ENCODE measurements at places on chromosomes 12 and 14.

DNA sequence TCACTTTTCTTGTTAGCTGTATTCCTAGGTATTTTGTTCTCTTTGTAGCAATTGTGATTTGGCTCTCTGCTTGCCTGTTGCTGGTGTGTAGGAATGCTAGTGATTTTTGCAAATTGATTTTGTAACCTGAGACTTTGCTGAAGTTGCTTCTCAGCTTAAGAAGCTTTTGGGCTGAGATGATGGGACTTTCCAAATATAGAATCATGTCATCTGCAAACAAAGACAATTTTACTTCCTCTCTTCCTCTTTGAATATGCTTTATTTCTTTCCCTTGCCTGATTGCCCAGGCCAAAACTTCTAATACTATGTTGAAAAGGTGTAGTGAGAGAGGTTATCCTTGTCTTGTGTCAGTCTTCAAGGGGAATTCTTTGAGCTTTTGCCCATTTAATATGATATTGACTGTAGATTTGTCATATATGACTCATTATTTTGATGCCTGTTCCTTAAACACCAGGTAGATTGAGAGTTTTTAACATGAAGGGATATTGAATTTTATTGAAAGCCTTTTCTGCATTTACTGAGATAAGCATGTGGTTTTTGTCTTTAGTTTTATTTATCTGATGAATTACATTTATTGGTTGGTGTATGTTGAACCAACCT lies 26.7 kb downstream of the CLECL1 start:
- DNase-seq: no peak

- no peak for DNase-seq
Measured at GRCh38 chr12:5464096-5464495, 32.2 kb downstream of the NTF3 start.

GRCh38 chr12:53989227-53990113 lies 4.5 kb downstream of the HOXC10 start:
- DNase-seq: peak; percentile 63

GRCh38 chr12:47835831-47836155 lies 16.1 kb upstream of the HDAC7 start:
- DNase-seq: no peak

GRCh38 chr12:79186506-79186905 lies 321.9 kb downstream of the SYT1 start:
- no peak for DNase-seq

DNA sequence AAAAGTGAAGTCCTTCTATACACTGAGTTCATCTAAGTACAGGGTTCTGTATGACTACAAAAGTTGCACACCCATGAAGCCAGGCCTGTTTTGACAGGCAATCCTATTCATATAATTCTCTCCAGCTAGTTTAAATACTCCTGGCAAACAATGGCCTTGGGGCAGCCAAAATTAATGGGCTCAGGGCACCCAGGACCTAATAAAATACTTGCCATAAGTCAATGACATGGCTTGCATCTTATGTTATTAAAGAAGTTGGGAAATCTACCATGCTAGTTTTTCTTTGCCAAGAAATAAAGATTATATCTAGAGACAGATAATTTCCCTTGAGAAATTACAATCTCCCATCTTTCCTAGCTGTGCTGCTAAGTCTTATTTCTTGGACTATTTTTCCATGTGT lies 11.1 kb upstream of the TMTC1 start:
- DNase-seq: no peak

DNA sequence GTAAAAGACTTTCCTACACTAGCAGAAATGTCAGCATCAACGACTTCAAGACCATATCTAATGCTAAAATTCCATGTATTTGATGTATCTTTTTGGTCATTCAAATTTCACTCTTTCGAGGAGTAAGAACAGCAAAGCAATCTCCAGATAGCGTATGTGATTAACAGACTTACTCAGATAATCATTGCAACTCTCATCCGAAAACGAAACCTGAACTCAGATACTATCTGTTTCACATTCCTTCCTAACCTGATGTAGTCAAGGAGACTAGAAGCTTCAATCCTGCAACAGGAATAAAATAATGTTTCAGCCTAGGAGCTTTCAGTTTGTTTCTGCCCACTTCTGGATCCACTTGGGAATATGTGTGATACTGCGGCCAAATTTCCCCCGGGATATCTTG lies 286.3 kb downstream of the NUAK1 start:
- no peak for DNase-seq

DNA sequence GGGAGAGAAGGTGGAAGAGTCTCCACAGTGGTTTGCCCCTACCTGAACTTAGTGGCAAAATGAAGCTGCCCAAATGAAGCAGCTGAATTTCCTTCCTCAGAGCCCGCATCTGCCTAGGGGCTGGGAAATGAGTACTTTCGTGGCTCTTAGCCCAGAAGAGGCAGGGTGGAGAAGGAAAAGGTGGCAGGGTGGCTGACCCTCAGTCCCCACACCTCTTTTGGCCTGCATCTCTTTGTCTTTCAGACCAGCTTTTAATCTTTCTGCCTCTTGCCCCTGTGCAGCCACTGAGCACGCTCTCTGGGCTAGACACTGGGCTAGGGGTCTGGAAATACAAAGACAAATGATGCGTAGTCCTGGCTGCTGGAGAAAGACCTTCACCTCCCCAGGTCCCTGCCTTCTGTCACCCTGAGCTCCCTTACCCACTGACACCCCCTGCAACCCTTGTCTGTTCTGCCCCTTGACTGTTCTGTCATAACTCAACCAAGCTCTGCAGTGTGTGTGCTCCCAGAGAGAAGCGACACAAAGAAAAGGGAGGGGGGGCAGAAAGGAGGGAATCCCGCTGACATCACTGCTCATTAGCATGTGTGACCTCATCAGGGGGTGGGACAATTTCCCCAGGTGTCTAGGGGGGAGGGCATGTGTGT lies 371 bp upstream of the REM2 start:
- DNase-seq: peak; percentile 19

- DNase-seq: no peak
Measured at GRCh38 chr12:12786351-12786705, 869 bp downstream of the APOLD1 start.

GRCh38 chr12:42015051-42015461 lies 129.6 kb downstream of the GXYLT1 start:
- no peak for DNase-seq

DNA sequence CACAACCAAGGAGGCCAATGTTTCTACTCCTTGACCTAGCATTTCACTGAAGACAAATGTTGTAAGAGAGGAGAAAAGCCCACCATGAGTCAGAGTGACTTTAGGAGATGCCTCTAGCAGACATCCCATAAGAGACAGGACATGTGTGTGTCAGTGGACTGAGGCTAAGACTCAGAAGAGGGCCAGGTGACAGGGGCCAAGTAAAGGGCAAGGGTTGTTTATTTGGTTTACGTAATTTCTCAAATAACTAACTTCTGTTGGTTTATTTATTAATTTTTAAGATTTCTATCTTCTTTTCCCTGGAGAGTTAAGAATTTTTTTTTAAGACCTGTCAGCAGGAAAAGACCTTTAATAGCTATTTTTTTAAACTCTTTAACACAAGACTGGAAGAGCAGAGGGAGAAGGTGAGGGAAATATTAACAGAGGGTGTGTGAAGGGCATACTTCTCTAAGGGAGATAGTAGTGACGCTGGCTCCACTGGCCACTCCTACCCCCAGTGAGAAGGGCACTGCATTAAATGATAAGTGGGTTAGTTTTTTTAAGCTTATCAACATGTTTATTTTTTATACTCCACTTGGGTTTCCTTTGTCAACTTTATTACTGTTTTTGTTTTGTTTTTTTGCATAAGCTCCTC lies 3.4 kb downstream of the PNP start:
- no peak for DNase-seq

DNA sequence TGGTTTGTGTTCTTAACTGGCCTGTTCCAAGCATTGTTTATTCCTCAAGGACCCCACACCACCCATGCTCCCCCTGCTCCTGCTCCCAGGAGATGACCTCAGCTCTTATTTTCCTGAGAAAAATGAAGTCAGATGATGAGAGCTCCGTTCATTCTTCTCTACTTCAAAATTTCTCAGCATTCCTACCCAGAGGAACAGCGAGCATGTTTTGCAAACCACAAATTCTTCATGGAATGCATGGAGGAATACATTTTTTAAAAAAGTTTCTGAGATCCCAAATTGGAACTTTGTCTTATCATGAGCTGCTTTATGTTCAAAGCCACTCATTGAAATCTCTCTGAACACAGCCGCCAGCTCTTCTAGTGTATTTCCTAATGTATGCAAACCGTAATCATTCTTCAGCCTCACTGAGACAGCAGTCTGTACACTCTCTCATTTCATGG lies 44.9 kb downstream of the SYNE2 start:
- DNase-seq: peak; percentile 87

DNA sequence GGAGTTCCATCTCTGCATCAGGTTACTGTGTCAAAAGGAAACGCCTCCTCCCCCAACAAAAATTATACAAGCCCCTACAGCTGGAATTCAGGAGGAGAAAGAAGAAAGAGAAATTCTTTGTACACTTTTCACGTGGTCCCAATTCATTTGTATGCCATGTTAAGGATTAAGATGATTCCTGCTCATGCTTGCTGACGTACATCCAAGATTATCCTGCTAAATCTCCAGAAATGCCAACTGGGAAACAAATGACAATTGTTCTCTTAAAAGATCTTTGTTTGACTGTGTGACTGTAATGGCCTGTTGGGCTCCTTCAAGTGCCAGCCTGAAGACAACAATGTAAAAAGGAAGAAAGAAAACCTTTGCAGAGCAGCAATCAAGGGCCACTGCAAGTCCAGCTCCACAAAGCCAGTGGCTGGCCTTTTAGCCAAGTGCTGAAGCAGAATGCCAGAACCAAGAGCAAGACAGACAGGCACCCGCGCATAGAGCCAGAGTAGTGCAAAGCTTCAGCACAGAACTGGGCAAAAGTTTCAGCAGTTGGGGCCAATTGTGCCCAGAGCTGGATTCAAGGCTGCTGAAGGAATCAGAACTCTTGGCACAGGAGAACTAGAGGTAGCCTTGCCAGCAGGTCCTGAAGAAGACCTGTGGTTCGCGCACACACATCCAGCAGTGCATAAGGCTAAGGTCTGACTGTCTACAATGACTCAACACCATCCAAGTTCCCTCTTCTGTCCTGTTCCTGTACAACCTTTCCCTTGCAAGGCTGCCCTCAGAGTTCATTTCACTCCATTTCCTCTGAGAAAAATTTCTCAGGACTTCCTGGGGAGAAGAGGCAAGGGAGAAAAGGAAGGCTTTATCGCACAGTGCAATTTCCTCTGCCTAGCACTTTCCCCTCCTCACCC lies 209.7 kb upstream of the BMP4 start:
- no peak for DNase-seq

GRCh38 chr12:10989107-10989506 lies 2.4 kb upstream of the TAS2R50 start:
- DNase-seq: no peak

GRCh38 chr14:94963051-94963450 lies 193.1 kb upstream of the GSC start:
- DNase-seq: no peak

- DNase-seq: peak; percentile 8
Measured at GRCh38 chr12:54592316-54592715, 3.9 kb upstream of the PPP1R1A start.

DNA sequence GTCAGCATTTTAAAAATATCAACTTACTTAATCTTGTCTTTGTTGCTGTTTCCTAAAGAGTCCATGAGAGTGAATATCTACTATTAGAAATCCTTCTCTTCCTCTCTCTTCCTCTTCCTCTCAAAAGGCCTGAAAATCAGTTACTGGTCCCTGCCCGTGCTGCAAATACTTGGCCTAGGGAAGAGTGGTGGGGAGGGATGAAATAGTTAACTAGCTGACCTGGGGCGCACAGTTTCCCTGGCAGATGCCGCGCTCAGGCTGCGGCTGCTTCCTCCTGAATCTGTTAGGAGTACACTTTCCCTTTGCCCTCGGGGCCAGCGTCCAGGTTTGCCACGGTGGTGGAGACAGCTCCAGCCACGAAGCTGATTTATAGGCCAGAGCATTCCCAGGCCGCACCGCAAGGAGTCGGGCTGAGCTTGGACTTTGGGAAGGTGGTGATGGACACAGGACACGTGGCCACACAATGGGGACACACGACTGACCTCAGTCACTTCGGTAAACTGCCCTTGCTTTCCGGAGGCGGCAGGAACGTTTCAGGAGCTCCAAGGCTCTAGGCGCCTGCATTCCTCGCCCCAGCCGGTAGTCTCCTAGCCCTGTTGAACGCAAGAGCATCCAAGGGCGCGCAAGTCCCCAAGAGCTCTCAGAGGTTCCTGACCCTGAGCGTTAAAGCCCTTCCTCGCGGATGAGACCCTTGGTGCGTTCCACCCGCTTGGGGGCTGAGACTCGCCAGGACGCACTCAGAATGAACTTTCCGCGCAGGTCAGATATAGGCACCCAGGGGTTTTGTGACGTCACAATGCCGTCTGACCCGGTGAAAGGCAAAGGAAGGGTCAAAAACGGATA lies 7.1 kb upstream of the ASCL1 start:
- no peak for DNase-seq

- peak; percentile 34 for DNase-seq
Measured at GRCh38 chr12:88338486-88338885, 196.4 kb downstream of the TMTC3 start.

DNA sequence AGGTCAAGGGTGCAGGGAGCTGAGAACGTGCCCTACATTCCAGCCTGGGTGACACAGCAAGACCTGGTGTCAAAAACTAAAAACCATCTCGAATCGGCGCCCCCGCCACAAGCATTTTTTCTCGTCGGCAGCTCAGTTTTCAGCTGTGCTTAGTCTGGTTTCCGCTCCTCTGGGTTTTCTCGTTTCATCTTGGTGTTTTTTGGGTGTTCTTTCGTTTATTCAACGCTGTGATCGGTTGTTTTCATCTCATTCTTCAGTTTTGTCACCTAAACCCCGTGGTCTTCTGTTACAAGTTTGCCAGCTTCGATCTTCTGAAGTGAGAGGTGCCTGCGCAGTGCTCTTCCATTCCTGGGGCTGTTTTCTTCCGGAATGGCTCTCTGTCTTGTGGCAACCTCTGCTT lies 41.4 kb downstream of the NOC4L start:
- DNase-seq: no peak

DNA sequence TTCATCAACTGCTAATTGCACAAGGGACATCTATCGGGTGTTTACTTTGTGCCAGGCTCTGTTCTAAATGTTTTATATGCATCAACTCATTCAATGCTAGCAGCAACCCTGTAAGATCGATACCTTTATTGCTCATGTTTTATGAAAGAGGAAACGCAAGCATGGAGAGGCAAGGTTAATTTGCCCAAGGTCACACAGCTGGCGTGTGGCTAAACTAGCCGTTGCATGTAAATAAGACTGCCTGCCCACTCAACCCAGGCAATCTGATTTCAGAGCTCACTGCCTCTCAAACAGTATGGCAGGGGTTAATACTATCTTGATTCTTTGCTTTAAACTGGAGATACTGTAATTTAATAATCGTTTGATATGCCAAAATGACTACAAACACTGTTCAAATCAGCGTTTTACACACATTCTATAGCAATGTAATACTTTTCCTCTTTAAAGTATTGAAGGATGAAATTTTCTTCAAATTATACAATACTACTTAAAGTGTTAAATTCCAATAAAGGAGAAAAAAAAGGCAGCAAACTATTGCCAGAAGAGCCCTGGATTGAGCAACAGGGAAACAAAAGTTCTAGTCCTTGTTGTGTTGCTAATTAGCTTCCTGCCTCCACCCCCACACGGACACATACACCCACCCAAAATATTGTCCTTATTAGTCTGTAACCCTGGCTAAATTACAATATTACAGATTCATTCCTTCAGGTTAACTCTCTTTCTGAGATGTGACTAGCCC lies 39.1 kb upstream of the DHRS7 start:
- DNase-seq: no peak

GRCh38 chr14:94317259-94317658 lies 5.9 kb downstream of the SERPINA6 start:
- DNase-seq: no peak

GRCh38 chr12:56840922-56841321 lies 77.8 kb downstream of the HSD17B6 start:
- peak; percentile 34 for DNase-seq

- DNase-seq: no peak
Measured at GRCh38 chr14:94048691-94049624, 22.8 kb downstream of the OTUB2 start.
